ENCODE measurements at places on chromosomes 5 and 9.

GRCh38 chr5:110267714-110268113 is 458.8 kb downstream of the TMEM232 start:
- no peak for DNase-seq

DNA sequence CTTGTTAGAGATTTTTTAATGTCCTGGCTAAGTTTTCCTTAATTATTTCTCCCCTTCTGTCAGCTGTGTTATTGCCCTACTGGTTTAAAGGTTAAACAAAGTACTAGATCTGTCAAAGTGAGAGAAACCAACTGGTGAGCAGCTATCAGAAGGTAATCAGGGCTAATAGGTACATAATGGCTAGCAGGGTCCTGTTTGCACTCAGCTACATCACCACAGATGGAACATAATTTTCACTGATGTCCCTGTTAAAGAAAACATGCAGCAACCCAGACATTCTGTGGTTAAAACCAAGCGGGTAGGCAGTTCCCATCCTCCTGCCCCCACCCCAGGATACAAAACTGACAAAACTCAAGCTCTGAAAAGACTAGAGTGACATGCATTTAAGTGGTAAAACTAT is 473.9 kb downstream of the NR2F1-AS1 start:
- DNase-seq, result no peak

DNA sequence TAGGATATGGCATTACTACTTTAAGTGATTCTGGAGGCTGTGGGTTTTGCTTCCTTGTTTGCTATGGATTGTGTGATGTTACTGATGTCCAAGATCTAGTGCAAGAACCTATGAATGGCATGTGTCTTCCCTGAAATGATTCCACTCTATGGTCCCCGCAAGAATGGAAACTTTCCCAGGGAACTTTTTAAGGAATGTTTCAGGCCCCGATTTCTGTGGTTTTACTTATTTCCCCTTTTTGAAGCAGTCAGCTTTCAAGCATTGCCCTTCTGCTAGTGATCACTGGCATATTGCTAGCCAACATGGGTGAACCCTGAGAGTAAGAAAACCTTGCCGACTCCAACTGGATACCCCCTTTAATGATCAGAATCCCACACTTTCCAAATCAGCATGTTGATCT is 26.6 kb upstream of the CD180 start:
- no peak for DNase-seq

GRCh38 chr9:120698766-120699165 is 15.5 kb downstream of the MEGF9 start:
- DNase-seq, result no peak

GRCh38 chr9:84945878-84946538 is 276.5 kb downstream of the NTRK2 start:
- DNase-seq, result no peak
